ENCODE measurements at places on chromosomes 5 and 9. TPM values are rescaled to one million over a fixed set of nuclear protein-coding genes. Genes with fewer than 3 reads are reported as not detected.

SEMA5A gene
- total RNA-seq: 86.2 TPM

GDNF gene
- 0.13 TPM for total RNA-seq

SLC45A2 gene
- total RNA-seq: 0.17 TPM

GKAP1 gene
- 0.50 TPM for total RNA-seq

PCDHB5 gene
- 2.2 TPM for total RNA-seq

PROB1 gene
- 1.3 TPM for total RNA-seq

ATG10 gene
- 7.9 TPM for total RNA-seq

GARIN3 gene
- not detected for total RNA-seq

PRELID2 gene
- total RNA-seq: 38.3 TPM

COX7C gene
- total RNA-seq: 180 TPM

TIGD6 gene
- total RNA-seq: 8.9 TPM

TXNDC8 gene
- total RNA-seq: not detected

TUBB4B gene
- total RNA-seq: 145 TPM

PCDHB9 gene
- 0.40 TPM for total RNA-seq

AGTPBP1 gene
- total RNA-seq: 15.6 TPM

NUTM2F gene
- total RNA-seq: not detected

Measured in smooth muscle cell of the pulmonary artery (primary cell).